Stimulated activated CD8-positive, alpha-beta memory T cell treated with anti-CD3 and anti-CD28 coated beads, Interleukin-2, amount 100 ng/mL, for 1 hour (primary cell): ENCODE measurements at places on chromosomes 7 and 10.

DNA sequence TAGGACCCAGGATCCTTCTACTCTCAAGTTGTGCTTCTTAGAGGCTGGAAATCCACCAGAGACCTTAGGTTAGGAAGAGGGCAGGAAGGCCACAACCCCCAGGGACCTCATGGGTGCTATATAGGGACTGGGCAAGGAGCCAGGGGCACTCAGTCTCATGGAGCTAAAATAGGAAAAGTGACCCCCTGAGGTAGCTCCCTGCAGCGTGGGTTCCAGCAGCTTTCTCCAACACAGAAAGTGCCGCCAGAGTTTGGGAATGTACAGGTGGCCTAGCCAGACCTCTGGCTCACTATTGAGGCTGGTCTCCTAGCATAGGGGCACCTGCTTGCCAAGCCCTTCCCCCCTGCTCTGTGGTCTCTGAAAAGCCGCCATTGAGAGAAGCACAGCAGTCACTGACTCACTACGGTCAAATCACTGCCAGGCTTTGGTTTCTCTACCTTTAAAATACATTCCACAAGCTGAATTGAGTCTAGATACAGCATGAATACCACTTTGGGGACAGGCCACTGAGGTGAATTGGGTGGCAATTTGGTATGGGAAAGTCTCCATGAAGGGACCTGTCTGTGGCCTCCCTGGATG lies 333.2 kb upstream of the PODXL start:
- DNase-seq: no peak

GRCh38 chr10:6349846-6350535 lies 147.3 kb downstream of the PFKFB3 start:
- DNase-seq: no peak

DNA sequence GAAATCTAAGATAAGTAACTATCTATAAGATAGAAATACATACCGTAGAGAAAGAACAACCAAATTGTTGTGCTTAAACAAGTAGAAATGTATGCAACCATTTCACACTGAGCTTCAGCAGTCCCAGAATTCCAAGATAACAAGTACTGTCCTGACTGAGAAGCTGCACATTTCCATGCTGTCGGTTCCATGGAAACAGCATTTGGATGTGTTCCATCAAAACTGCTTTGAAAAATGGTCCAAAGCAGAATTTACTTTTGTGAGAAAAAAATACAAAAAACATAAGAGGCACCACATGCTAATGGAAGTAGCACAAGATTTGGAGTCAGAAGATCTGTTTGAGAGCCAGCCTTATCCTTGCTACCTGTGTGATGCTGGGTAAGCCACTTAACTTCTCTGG lies 92.6 kb downstream of the MTERF1 start:
- no peak for DNase-seq

- DNase-seq: no peak
Measured at GRCh38 chr7:85887133-85887532, 700.3 kb upstream of the SEMA3D start.

DNA sequence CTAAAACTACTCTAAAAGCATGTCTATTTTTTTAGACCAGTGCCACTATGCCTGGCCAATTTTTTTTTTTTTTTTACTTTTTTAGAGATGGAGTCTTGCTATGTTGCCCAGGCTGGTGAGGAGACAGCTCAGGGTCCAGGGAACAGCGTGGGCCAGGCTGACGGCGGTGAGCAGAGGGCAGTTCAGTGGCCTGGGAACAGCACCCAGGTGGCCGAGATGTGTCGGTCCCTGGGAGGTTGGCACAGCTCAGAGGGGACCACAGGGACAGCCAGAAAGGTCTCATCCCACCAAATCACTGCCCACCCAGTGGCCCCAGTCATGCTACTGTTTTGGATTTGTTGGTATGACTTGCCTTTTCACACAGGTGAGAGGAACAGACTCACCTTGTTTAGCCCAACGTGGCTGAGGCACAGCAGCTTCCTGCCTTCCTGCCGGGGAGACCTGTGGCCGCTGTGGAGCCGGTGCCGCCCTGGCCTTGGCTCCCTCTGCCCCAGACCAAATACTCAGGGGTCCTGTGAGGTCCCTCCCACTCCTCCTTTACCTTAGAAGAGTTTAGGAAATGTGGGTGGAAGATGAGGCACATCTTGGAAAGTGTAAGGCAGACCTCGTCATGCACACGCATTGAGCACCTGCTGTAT lies 109.6 kb downstream of the PTPRE start:
- no peak for DNase-seq

DNA sequence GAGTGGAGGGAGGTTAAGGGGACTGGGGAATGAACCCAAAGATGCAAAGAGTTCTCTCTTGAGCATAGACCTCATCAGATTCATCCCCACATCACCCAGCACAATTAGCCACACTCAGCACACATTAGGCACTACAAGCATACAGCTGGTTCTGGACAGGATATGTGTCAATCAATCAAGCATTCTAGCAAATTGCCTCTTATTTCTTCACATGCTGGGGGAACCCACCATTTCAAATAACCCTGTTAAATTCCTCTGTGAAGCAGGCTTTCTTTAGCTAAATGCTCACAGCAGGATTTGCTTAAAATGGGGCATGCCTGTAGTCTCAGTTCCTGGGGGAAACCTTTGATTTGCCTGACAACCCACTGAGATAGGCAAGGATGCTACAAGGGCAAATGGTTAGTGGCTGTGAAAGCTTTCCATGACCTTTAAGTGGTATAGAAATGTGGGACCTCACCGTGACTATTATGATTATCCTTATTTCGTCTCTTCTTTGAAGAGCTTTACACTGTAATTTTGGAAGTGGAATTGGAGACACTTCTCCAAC lies 193.4 kb upstream of the ZMIZ1 start:
- no peak for DNase-seq

DNA sequence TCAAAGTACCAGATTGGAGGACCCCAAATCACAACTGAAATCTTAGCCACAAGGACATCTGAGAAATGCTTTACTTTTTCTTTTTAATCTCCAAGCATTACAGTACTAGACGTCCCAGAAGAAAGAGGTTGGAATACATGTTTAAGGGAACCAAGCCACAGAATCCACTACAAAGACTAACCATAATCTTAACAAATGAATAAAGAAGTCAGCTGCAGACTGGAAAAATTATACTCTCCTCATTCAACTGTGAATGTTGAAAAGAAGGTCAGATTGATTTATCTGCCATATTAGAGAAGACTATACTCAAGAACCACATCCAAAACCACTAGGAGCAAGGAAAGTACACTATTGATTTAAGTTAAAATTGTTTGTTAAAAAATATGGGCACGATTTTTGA lies 102.1 kb upstream of the ABCB5 start:
- no peak for DNase-seq

- no peak for DNase-seq
Measured at GRCh38 chr10:132813001-132813401, 27.1 kb upstream of the NKX6-2 start.

GRCh38 chr10:120012131-120012400 lies 119.5 kb downstream of the SEC23IP start:
- DNase-seq: no peak

DNA sequence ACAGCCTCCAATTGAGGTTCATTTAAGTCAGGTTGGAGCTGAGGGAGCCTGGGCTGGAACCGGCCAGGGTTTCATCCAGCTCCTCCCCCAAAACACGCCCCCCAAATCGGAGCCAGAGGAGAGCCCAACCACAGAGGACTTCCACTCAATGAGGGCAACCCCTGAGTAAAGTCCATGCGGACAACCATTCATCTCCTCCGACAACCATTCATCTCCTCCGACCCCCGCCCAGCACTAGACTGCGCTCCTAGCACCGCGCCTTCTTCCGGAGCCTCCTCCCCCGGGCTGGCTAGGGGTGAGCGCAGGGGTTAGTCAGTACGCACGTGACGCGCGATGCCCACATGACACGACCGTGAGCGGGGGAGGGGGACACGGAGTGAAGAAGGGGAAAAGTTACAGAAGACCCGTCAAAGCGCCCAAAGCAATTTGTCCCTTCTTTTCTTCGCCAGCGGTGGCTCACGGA lies 1.4 kb downstream of the MAGI2 start:
- no peak for DNase-seq

GRCh38 chr7:38525857-38526256 lies 105.3 kb downstream of the AMPH start:
- DNase-seq: no peak

- no peak for DNase-seq
Measured at GRCh38 chr7:55432939-55433784, 68.0 kb downstream of the LANCL2 start.
